ENCODE measurements at places on chromosomes 12 and 14. TPM values are rescaled to one million over a fixed set of nuclear protein-coding genes. Genes with fewer than 3 reads are reported as not detected.

DNA sequence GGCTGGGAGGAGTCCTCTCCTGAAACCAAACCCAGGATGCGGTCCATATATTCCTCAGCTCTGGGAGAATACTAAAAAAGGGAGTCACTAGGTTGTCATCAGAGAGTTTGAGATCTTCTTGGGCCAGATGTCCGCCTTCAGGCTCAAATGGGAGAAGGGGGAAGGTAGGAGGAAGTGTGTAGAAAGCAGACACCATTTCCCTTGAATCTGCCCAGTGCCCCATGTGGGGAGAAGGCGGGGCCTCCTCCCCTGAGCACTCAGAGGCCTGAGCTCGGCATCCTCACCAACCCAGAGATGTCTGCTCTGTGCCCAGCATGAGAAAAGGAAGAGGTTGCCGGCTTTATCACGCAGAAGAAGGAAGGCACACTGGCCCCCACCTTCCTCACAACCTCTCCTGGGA is 37.3 kb downstream of the LTBP2 start:
- no peak for DNase-seq

DNA sequence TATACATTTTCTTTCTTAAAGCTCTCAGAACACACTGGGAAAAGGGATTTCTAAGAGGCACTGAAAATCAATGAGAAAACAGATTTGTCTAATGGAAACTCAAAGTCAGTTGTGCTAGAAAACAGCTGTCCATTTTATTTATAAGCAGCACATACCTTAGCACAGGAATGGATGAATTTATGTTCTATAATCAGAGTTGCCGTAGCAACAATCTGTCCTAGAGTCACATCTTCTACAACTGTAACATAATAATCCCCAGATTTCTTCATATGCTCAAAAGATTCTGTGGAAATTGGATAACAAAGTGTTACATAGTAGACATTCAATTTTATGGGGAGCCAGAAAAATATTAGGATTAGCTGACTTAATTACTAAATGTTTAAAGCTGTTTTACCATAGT is 9.8 kb downstream of the GNPNAT1 start:
- DNase-seq = no peak

ESR2 gene
- 0.32 TPM for total RNA-seq

GRCh38 chr14:78090864-78091263 is 79.3 kb upstream of the NRXN3 start:
- no peak for DNase-seq

- DNase-seq = no peak
Measured at GRCh38 chr12:94969424-94969823, 34.1 kb downstream of the NDUFA12 start.

DNA sequence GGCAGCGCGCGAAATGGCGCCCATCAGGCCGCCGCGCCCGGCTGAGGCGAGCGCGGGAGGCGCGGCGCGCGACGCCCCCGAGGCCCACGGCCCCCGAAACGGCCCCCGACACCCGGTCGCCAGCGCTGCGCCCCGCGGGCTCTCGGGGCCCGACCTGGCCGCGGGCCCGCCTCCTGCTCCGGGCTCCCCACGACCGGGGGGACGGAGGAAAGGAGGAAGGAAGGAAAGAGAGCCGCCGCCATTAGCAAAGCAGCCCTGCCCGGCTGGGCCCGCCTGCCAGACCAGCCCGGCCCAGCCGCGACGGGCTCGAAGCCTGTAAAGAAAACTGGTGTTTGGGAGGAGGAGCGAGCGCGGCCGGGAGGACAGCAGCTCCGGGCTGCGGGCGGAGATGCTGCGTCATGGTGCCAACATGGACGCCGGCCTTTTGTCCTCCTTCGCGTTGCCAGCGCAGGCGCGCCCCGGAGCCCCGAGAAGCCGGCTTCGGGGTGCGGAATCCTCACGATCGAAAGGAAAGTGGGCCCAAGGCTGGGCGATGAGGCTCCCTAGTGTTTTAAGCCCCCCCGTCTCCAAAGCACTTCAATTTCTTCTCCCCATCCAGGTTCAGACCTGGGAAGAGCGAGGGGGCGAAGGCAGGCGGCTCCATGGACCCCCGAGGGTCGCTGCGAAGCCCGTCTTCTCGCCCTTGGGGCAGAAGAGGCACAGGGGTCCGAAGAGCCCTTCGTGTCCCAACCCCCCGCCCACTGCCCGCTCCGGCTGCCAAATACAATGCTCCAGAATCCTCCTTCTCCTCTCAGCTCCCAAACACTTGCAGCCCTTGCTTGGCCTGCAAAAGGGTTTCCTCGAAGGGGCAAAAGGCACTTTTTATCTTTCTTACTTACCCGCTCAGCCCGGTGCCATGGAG is 2.9 kb upstream of the SETD1B start:
- peak; percentile 89 for DNase-seq

DNA sequence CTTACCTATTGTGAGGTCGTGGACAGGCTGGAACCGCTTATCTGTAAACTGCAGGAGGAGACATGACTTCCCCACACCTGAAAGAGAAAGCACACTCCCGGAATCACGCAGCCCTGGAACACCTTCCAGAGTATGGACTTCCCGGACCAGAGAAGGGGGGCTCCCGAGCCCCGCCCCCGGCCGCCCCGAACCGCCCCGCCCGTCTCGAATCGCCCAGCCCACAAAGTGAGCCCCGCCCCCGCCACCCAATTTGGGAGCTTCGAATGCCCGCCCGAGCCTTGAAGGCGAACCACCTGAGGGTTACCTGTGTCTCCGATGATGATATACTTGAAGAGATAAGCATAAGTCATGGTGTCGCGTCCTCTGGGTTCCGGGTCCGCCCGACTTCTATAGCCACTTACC is 235 bp downstream of the RAB2B start:
- DNase-seq = peak; percentile 95

ADAM20 gene
- 1.1 TPM for total RNA-seq

GRCh38 chr12:107336695-107337094 is 243.3 kb upstream of the CRY1 start:
- DNase-seq = no peak

FIGNL2 gene
- total RNA-seq = 1.3 TPM

GRCh38 chr14:26377150-26377549 is 220.7 kb downstream of the NOVA1 start:
- DNase-seq = no peak

DNA sequence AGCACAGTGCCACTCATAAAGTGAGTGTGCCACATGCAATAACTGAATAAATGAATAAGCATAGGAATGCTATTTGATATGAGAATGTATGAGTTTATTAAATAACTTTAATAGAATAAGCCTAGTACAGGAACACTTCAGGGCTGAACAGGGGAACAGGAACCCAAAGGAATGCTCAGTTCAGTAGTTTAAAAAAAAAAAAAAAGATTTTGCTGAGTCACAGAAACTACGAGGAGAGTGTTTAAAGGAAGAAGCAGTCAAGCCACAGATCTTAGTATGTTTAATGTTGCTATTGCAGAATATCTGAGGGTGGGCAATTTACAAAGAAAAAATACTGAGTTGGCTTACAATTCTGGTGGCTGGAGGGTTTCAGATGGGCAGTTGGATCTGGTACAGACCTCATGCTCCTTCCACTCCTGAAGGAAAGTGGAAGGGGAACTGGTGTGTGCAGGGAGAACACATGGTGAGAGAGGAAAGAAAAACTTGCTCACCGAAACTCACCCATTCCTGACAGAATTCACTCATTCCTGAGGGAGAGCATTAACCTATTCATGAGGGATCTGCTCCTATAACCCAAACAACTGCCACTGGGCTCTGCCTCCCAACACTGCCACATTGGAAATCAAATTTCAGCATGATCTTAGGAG is 880.3 kb upstream of the MGAT4C start:
- no peak for DNase-seq

DNA sequence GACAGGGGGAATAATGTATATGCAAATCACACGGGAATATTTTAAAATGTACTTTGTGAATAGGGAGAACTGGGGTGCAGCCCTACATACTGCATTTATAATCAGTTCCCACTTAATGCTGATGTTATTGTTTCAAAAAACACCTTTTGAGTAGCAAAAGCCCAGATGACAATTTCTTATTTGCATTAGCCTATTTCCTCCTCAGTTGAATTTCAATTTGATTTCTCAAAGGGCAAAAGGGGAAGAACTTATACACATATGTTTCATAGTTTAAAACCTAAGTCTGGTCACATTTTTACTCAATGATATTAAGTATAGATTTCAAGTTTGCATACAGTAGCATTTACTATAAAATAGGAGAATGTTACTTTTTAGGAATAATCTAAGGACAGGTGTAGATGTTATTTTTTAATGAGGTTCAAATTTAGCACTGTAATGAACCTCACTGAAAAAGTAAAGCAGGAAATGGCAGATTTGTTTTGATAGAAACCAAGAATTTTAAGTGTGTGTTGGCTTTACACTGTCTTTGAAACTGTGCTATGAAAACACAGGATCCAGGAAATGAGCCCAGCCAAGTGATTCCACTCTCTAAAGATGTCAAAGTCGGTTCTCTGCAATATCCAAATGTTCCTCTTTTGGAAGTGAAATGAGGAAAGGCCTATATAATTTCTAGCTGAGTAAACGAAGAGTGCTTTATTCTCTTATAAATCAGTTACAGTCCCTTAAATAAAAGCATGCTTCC is 367.4 kb downstream of the BTG1 start:
- no peak for DNase-seq

GRCh38 chr12:58481811-58482210 is 438.5 kb downstream of the LRIG3 start:
- DNase-seq = no peak

GRCh38 chr12:121011820-121012219 is 4.5 kb downstream of the C12orf43 start:
- DNase-seq = no peak

GRCh38 chr12:46517579-46517962 is 145.0 kb upstream of the SLC38A2 start:
- DNase-seq = no peak

- DNase-seq = peak; percentile 92
Measured at GRCh38 chr12:118103601-118104382, at the start of gene VSIG10. TSS of gene VSIG10 (minus strand) at chr12:118104011. CDS start at chr12:118103671, 340 bp downstream.

DNA sequence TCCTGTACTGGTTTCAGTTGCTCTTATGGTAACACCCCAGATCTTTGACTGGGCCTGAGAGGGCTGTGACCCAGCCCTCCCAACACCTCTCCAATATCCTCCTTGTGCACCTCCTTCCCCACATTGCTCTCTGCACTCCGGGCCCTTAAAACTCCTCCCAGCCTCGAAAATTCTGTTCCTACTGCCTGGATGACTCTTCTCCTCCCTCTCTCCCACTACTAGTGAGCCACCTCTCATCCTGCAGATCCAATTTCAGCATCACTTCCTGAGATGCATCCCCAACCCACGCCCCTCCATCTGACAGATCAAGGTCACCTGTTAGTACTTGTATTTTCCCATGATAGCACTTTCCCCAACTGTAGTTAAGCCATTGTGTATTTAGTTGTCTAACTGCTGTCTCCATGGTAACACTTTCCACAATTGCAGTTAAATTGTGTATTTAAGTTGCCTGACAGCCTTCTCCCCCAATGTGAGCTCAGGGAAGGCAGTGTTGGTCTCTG is 11.5 kb upstream of the NT5DC3 start:
- no peak for DNase-seq

DNA sequence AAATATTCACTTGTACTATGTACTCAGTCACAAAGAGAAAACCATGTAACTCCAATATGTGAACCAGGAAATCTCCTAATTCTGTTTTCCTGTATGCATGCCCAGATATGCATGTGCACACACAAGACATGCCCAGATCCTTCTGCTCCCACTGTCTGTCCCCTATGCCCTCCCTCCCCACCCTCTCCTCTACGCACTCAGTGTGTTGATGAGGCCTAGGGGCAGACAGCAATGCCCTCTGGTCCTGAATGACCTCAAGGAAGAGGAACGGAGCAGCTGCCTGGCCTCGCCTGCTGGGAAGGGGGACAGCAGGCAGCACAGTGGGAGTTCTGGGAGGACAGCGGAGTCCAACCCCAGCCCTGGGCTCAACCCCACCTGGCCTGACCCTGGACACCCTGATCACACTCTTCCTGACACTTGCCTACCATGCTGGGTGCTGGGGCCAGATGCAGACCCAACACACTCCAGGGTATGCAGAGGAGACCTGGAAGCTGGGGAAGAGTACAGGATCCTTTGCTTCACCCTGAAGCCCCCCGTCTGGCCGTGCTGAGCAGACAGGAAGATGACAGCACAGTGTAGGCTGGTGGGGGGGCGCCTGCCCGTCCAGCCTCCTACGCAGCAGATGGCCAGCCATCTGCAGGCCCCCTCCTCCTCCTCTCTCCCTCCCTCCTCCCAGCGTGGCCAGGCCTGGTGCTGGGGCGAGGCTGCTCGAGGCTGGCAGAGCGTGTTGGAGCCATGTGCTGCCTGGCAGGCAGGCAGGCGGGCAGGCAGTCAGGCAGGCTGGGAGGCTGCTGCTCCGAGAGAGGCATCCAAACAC is 106.6 kb upstream of the NCOR2 start:
- no peak for DNase-seq

- DNase-seq = no peak
Measured at GRCh38 chr12:53332744-53333143, 3.4 kb downstream of the SP7 start.

GRCh38 chr12:113359133-113359938 is 949 bp downstream of the PLBD2 start:
- DNase-seq = no peak

HOXC9 gene
- total RNA-seq = 0.42 TPM

DNA sequence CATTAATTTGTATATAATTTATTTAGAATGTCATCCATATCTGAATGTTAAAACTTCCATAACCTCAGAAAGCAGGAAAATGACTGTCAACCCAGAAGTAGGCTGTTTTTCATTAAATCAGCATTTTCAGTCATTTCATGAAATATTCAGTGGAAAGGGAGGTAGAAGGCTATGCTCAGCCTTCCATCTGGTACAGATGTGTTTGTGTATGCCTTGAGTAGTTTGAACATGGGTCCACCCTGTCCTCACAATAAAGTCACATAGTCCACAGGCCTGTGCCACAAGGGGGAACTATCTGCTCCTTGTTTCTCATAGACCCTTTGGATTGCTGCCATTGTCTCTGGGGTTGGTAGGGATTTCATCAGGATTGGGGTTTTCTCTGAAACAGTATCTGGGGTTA is 9.1 kb downstream of the LACRT start:
- DNase-seq = no peak

DNA sequence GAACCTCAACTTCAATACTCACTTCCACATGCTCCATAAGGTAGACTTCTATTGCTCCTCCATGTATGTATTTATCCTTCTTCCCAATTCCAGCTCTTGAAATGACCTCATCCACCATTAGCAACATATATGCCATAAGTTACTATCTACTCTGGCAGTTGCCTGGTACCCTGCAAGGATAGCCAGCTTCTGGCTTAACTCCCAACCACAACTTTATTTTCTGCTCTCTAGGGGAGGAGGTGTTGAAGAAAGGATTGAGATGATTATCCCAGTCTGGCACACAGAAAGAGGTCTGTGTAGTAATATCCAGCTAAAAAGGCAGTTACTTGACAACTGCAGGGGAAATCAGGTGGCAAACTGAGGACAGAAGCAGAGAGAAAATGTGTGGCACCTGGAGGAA is 71.5 kb upstream of the MDM1 start:
- no peak for DNase-seq

DNA sequence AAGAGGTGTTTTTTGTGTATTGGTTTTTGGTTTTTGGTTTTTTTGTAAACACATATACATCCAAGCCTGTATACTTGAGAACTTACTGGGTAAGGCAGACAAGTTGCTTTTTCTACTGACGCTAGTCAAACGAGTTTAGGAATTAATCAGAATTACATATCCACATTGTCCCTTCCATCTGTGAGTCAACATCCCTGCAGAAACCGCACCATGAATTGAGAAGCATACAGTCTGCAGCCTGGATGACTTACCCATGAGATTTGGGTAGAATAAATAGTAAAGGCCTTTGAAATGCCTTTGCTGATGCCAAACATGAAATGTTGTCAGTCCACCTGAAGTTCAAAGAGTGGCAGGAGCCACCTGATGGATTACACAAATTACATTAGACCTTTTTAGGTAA is 21.4 kb upstream of the C12orf42 start:
- DNase-seq = no peak

- no peak for DNase-seq
Measured at GRCh38 chr12:30902596-30902995, 24.0 kb upstream of the TSPAN11 start.

Measured in mesenteric fat pad (tissue), 1 donor.